ENCODE measurements at places on chromosomes 1 and 21.

DNA sequence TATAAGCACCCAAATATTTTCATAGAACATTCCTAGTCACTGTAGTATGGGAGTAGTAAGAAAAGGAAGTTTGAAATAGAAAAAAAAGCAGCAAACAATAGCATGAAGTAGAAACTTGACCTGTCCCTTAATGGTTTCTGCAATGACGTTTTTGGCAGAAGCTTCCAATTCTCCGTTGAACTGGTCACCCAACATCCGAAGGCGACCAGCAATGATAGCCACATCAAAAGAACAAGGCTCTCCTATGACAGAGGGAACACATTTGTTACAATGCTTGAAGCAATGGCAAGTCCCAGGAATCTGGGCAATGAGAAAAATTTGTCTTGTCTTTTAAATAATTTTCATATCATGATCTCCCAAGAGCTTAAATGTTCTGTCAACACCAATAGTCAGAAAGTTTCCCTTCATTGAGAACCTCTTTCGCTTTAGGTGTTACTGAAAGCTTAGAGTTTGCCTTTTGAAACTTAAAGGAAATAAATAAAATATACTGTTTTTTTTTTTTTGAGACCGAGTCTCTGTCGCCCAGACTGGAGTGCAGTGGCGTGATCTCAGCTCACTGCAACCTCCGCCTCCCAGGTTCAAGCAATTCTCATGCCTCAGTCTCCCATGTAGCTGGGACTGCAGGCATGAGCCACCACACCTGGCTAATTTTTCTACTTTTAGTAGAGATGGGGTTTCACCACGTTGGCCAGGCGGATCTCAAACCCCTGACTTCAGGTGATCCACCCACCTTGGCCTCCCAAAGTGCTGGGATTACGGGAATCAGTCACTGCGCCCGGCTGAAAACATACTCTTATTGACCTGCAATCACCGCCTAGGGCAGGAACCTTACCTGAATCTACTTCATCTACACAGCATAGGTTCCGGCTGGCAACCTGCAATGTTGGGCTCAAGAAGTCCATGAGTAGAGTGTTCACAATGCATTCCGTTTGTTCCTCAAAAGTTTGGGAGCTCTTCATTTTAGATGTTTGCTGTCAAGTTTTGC is 672 bp downstream of the BCL2L15 start:
- no peak for DNase-seq

- no peak for DNase-seq
Measured at GRCh38 chr1:114022877-114023276, 43.6 kb downstream of the OLFML3 start.

GRCh38 chr1:215845234-215845891 is 278.3 kb downstream of the KCTD3 start:
- no peak for DNase-seq

DNA sequence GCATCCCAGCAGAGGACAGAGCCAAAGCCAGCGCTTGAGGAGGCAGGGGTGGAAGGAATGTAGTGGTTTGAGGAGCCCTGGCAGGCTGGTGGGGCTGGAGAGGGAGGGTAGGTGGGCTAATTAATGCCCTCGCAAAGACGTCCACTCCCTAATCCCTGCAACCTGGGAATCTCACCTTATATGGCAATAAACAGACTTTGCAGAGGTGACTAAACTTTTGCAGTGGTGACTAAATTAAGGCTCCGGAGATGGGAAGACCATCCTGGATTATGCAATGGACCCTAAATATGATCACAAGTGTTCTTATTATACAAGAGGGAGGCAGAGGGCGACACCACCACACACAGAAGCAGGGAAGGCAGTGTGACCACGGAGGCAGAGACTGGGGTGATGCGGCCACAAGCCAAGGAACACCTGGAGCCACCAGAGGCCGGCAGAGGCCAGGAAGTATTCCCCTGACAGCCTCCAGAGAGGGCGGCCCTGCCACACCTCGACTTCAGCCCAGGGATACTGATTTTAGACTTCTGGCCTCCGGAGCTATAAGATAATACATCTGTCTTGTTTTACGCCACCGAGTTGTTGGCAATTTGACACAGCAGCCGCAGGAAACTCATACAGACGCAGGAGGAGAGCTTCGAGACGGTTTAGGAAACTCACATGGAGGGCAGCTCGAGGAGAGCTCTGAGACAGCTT is 23.1 kb upstream of the NPPB start:
- no peak for DNase-seq

GRCh38 chr1:47434051-47434842 is 3.6 kb upstream of the FOXD2 start:
- DNase-seq: no peak

DNA sequence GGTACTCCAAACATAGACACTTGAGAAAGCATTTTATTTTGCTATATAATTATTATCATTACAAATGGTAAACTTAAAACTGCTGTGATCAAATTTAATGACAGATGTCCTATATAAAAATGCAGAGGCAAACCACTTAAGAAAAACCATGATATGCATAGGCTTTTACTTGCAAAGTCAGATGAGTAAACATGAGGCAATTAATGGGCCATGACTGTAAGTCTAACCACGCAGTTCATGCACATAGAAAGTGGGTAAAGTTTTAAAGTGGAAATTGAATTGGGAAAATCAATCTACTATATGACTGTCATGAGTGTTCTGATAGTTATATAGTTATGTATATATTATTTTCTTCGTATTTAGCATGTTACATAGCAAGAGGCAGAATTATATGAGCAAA is 219.2 kb downstream of the PTPRC start:
- no peak for DNase-seq

- no peak for DNase-seq
Measured at GRCh38 chr1:184188037-184188436, 136.5 kb downstream of the TSEN15 start.

DNA sequence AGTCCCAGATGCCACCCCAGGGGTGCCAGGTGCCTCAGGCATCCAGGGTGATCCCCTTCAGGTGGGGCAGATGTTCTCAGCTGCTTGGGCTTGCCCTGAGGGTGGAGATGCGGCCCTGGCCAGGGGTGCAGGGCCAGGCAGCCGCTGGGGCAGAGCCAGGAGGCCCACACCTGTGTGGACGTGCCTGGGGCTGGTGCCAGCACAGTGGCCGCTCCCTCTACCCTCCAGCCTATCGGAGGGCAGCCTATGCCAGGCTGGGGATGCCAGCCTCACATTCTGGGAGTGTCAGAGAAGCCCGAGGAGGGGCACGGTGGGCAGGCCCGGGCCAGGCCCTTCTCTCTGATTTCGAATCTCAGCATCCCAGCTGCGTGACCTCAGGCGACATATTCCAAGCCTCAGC is 96.5 kb upstream of the WNT4 start:
- no peak for DNase-seq

DNA sequence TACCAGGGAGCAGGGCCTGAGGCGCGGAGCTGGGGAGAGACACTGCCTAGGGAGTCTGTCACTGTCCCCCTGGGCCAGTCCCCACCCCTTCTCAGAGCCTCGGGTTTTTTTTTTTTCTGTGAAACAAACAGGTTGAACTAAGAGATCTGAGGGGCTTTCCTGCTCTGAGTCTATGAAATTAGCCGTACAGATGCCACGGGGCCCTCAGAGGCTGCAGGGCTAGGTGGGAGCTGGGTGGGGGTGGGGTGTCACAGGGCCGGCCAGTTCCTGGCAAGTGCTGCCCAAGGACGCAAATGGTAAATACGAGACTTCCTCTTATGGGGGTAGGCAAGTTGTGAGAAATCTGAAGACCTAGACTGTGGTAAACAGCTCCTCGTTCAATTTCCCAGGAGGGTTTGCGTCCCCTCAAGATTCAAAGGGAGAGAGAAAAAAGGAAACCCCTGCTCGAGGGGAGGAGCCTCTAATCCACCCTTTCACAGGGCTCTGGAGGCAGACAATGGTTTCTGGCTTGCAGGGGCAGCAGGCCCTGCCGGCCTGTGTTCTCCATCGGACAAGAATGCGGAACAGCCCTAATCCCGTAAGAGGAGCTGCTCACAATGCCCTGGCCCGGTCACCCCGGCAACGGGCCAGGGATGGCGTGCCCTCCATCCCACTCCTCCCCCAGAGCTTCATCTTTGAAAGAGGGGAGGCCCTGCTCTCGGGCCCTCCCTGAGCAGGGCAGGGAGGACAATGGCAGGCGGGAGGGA is 7.8 kb downstream of the NUAK2 start:
- DNase-seq: no peak

- DNase-seq: no peak
Measured at GRCh38 chr1:14996133-14997050, 157.2 kb upstream of the TMEM51 start.

GRCh38 chr1:30942326-30942963 is 33.9 kb upstream of the SDC3 start:
- no peak for DNase-seq

DNA sequence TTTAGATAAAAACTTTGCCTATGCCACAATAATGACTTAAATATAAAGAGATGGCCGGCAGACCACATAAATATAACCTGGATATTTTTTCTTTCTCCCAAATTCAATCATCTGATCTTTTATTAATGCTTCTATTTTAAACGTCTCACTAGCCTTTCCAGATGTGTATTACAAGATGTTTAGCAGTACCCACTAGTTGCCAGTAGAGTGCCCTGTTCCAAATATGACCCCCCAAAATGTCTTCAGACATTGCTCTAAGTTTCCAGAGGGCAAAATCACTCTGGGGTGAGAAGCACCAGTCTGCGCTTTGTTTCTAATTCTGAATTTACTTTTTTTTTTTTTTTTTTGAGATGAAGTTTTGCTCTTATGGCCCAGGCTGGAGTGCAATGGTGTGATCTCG is 268.1 kb downstream of the GRIK1 start:
- DNase-seq: no peak

DNA sequence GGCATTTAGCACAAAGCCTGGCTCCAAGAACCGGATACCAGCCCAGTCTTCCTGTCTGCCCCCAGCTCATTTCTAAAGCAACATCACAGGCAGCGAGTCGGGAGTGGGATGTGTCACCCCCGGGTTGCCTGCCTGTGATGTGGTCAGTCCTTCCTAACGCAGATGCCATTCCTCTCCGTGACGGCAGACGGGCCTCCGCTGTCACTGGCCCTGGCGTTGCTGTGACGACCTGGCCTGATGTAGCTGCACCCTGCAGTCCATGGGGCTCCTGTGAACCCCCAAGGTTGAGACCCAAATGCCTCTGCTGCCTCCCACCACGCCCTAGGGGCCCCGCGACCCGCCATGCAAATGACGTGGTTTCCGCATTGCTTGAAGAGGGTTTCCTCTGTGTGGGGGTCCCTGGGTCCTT is 12.3 kb downstream of the TNFRSF1B start:
- no peak for DNase-seq

DNA sequence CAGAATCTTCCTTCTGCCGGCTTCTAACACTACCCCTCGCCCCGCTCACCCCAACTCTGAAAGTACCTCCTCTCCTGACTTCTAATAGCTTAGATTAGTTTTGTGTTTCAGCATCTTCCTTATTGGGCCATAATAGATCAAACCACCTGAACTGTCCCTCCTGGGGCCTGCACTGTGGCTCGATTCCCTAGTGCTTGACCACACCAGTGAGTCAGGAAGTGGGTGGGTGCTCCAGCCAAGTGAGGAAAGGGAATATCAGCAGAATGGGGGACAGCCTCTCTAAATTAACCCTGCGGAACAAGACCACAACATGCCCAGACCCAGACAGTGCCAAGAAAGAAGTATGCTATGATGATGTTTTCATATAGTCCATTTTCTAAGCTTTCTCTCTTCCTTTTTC is 8.5 kb downstream of the SERTAD4 start:
- no peak for DNase-seq

GRCh38 chr1:216702170-216702569 is 21.1 kb downstream of the ESRRG start:
- no peak for DNase-seq

GRCh38 chr1:30337324-30337620 is 386.1 kb downstream of the MATN1 start:
- DNase-seq: no peak

DNA sequence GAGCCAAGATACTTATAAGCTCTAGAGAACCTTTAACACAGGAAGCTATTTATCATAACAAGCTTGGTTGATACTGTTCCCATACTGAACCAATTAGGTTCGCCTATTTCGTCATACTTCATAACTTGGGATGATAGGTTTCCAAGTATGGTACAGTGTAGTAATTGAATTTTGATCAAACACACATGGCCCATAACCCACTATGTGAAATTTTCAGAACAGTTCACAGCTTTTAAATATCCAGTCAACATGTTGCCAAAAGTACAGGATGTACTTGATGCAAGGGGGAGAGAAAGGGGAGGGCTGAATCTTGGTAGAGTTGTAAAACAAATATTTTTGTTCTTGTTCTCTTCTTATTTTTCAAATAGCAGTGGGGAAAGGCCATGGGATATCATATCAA is 86.6 kb downstream of the TM2D1 start:
- DNase-seq: no peak

DNA sequence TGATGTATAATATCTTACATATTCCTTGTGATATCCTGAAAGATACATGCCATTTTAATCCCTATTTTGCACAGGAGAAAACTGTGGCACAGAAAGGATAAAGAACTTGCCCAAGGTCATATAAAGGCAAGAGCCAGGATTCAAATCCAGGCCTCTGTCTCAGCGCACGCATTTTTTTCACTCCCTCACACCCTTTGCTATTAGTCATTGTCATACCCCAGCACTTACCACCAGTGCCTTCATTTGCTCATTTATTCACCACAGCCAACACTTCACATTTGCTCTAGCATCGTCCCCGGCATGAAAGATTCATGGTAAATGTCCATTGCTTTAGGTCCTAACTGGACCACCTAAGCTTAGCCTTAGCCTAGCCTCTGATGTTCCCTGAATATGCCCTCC is 14.2 kb downstream of the ALX3 start:
- DNase-seq: no peak

GRCh38 chr1:114037962-114038816 is 58.9 kb downstream of the OLFML3 start:
- DNase-seq: no peak

DNA sequence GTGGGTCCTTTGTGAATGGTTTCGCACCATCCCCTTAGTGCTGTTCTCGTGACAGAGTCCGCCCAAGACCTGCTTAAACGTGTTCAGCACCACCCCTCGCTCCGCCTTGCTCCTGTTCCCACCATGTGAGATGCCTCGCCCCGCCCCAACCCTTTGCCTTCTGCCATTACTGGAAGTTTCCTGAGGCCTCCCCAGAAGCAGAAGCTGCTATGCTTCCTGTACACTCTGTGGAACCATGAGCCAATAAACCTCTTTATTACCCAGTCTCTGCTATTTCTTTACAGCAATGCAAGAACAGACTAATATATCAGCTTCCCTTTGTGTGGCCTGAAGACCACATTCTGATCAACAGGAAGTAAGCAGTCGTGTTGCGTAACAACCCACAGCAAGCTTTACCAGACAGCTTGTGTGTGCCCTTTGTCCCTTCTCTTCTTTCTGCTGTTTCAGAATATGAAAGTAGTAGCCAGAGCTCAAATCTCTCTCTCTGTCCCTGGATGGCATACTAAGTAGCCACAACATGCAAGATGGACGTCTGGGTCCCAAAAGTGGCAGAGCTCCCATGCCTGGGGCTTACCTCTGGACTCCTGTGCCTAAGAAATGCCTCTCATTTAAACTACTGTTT is 14.1 kb downstream of the HENMT1 start:
- no peak for DNase-seq

DNA sequence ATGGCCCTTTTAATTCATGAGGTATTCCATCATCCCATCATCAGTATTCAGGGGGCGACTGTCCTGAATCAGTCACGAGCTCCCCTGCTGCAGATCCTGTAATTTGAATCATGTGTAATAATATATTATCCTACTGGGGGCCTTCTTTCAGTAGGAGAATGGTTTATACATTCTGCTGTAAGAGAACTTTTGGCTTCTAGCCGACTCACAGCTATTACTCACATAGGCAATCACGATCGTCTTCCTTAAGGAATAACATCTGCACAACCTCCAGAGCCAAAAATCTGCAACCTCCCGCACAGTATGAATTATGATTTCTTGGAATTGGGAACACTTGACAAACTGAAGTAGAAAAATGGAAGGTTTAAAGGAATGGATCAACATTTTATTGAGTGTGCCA is 343.0 kb downstream of the USP25 start:
- DNase-seq: no peak

All from SW 1271 (cell line).